Activated CD4-positive, alpha-beta T cell treated with anti-CD3 and anti-CD28 coated beads for 48 hours (primary cell): ENCODE measurements at places on chromosomes 3 and 15.

DNA sequence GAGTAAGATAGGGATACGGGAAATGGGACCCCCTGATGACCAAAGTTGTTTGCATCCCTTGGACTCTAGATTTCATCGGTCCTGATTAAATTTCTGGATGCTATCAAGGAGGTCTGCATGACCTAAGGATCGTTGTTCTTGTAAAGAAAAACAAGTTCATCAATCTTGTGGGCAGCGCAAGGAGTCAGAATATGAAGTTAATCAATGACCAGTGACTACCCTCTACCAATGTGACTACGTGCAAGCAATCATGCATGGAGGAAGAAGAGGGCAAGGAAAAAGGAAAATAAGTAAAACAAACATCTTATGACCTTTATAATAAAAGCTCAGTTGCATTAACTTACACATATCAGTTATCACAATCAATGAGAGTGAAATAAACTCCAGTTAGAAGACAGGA, 139.7 kb downstream of the RTP4 start:
- no peak for DNase-seq

DNA sequence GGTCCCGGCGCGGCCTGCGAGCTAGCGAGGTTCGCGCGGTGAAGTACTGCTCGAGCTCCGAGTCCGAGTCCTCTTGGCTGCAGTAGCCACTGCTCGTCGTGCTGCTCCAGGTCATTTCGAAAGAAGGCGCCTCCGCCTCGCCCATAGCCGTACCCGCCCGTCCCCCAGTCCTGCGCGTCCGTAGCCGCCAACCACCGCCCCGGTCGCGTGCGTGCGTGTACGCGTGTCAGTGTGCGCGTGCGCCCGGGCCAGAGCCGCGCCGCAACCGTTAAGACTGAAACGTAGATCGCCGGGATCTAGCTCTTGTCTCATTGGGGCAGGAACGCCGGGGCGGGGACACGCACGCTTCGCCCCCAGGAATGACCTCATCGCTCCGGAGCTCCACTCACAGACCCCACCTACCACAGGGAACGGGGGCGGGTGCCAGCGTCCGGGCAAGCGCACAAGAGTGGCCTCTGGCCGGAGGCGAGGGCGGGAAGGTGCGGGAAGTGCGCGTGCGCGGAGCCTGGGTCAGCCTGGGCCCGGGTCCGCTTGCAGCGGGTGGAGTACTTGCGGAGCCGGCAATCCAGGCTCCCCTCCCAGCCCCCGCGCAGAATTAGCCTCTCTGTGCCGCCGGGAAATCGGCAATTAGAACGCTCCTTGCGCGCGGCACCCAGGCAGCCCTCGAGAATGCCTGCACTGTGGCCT, 3.3 kb downstream of the RASSF1 start:
- peak; percentile 98 for DNase-seq

DNA sequence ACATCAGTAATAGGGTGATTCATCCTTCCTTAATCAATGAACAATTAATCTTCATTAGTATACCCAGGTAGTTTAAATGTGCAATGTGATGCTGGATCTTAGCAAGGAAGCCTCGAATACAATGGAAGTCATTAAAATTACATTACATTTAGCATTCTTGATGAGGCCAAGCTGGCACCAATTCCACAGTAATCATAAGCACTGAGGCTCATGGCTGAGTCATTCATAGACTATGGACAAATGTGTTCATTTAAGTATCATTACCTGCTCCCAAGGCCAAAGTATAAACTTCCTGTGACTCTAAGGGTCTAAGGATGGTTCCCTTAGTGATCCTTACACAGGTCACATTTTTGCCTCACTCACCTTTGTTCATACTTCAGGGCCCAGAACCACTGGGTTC, 266.4 kb upstream of the CDIN1 start:
- no peak for DNase-seq

- DNase-seq = no peak
These were observed 592.4 kb downstream of the EPHA3 start for GRCh38 chr3:89699771-89700170.

DNA sequence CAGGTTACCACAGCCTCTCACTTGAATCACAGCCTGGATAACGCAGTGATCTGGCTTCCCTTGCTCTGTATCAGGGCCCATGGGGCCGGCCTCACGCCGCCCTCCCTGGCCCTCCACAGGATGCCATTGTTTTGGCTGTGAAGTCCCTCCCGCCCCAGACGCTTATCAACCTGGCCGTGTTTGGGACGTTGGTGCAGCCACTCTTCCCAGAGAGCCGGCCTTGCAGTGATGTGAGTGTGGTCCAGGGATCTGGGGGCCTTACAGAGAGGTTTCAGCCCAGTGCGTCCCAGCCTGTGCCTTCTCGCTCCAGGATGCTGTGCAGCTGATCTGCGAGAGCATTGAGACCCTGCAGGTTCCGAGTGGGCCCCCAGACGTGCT, 6.6 kb downstream of the VWA5B2 start:
- no peak for DNase-seq
